Kasumi-1 (cell line): ENCODE measurements at places on chromosomes 5 and 9.

GRCh38 chr9:8401961-8402705 lies 602.6 kb upstream of the DMAC1 start:
- DNase-seq = no peak

DNA sequence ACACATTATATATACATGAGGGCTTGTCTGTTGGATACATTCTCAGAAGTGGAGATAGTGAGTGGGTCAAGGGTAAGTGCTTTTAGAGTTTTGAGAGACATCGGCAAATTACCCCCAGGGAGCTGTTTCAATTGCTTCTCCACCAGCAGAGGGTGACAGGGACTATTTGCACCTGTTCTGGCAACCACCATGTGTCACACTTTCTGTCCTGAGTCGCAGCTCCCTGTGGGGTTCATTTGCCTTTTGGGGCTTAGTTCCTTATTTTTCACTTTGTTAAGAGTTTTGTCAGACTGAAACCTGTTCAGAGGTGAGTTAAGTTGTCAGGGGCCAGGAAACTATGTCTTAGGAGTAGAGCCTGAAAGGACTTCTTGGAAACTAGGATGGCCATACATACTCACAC lies 20.1 kb upstream of the SLC36A1 start:
- DNase-seq = no peak

- DNase-seq = no peak
Observed at GRCh38 chr9:99779277-99779676, 42.4 kb upstream of the NR4A3 start.

GRCh38 chr5:42593591-42593990 lies 163.0 kb upstream of the CCDC152 start:
- DNase-seq = peak; percentile 10

GRCh38 chr5:137714946-137715345 lies 20.9 kb downstream of the KLHL3 start:
- peak; percentile 59 for DNase-seq

DNA sequence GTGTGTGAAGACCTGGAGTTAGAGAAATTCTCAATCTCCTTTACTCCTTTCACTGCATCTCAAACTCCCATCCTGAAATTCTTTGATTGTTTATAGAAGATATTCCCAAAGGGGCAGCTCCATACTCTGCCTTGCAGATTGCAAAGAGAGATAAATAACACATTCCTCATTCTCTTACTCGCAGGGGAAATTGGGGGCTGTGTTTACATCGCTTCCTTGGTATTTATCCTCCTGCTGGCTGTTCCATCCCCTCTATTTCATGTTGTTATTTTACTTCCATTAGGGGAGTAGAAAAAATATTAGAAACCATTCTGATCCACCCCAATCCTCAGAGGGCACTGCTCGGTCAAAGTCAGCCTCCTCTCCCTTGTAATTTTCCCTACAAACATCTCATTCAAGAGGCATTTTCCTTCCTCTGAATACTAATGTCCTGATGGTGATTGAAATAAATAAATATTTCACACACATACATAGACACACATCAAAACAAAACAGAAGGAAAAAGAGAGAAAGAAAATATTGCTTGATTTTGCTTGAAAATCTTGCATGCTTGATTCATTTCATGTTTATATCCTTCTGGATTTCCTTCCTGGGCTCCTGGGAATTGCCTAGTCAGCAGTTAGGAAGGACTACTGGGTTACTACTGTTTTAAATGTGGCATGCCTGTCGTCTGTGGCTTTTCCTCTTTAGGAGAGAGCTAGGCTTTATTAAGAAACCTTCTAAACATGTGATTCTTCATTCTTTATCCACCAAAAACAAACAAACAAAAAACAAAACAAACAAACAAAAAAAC lies 420.1 kb upstream of the PAPPA start:
- DNase-seq = no peak

DNA sequence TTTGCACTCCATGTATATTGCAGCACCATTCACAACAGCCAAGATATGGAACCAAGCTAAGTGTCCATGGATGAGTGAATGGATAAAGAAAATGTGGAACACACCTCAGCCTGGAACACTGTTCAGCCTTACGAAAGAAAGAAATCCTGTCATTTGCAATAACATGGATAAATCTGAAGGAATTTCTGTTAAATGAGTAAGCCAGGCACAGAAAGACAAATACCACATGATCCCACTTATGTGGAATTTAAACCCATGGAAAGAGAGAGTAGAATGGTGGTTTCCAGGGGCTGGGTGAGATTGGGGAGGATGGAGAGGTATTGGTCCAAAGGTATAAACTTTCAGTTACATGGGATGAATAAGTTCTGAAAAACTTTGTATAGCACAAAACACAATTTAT lies 228.9 kb upstream of the CD180 start:
- DNase-seq = no peak

- DNase-seq = no peak
Observed at GRCh38 chr9:77826621-77827020, 178.5 kb upstream of the GNA14 start.

- no peak for DNase-seq
Observed at GRCh38 chr5:123868881-123869280, 356.9 kb downstream of the CSNK1G3 start.

- no peak for DNase-seq
Observed at GRCh38 chr9:33750307-33750838, 45.0 kb upstream of the PRSS3 start.

GRCh38 chr9:132995879-132996278 lies 17.4 kb downstream of the GFI1B start:
- DNase-seq = no peak

- no peak for DNase-seq
Observed at GRCh38 chr5:13179407-13180087, 764.9 kb downstream of the DNAH5 start.

GRCh38 chr9:114697951-114698351 lies 16.0 kb upstream of the TEX48 start:
- DNase-seq = no peak

- no peak for DNase-seq
Observed at GRCh38 chr9:137078701-137079400, 1.5 kb downstream of the UAP1L1 start.

- DNase-seq = no peak
Observed at GRCh38 chr5:124725622-124726258, 20.7 kb downstream of the ZNF608 start.

DNA sequence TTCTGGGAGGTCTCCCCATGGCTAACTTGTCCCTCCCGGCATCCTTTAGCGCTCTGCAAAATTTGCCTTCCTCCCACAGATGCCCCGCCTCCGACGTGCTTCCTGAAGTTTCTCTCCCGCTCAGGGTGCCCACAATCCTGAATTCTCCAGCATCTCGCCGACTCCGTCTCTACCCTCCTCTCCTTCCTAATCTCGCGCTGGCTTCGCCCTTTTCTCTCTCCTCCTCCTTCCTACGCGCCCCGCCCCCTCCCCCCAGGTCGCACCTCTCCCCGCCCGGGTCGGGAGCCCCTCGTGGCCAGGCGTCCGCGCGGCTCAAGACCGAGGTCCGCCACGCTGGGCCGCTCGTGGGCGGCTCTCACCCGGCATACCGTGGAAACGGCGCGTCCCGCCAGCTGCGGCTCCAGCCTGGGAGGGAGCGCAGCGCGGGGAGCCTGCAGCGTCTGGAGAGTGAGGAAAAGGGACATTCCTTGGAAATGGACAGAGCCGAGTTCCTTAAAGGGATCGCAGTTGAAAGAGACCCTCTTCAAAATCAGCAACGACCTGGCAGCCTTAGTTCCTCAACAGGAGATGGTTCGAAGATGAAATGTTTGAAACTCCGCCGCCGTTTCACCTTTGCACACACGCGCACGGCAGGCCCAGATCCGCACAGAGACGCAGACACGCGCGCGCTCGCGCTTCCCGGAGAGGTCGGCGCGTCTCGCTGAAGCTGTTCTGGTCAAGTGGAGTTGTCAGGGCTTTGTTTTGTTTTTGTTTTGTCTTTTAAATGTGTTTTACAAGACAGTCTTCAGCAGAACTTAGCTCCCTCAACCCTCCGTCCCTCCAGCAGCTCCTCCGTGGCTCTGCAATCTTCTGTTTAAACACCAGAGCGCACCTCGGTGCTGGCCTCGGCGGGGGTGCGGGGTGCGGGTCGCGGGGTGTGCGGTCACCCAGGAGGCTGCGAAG lies 5.0 kb upstream of the IRX2 start:
- DNase-seq = no peak

GRCh38 chr5:151810449-151810848 lies 38.7 kb downstream of the G3BP1 start:
- no peak for DNase-seq

DNA sequence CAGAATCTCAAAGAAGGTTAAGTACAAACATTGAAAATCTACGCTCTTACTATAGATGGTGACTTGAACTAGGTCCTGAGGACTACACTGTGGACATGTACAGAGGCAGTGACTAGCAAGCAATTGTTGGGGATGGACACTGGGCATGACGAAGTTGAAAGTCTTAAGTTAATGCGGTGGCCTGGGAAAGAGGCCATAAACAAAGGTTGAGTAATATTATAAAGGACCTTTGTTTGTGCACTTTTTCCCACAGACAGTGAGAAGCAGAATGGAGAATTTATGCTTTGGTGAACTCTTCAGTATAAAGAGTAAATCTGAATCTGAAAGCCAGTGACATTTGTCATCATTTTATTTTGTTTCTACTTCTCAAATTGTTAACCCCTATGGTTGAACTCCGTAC lies 15.3 kb downstream of the ALDH1A1 start:
- no peak for DNase-seq

DNA sequence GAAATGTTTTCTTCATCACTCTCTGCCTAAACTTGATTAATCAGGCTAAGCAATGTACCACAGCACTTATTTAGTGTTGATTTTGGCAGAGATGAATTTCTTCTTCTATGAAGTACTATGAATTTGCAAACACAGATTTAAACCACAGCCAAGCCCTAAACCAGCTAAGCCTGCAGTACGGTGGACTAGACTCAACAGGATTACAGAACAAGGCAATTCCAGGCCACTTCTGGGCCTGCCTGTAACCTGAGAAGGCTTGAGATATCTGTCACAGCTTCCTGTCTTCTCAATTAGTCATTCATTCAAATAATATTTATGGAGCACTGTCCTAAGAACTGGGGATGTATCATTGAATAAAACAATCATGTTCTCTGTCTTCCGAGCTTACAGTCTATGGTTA lies 32.4 kb upstream of the CAST start:
- peak; percentile 21 for DNase-seq

DNA sequence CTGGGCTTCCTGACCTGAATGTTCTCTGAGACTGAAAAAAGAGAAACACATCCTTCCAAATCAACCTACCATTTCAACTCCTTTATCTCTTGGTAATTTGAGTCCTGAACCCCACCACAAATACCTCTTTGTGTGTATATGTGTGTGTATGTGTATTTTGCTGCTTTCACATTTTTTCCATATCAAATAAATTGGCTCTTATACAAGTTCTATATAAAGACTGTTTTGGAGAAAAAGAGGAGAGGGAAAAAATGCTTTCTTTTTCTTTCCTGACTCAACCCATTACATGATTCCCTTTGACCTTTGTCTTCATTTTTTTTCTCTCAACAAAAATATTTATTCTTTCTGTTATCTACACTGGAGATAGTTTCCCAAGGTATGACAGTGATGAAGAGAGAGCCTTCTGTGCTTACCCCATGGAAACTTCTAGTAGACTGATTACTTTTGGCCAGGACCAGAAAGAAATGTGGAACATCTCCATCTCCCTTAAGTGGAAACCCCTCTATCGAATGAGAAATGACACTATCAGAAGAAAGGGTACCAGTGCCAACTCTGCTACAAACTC lies 85.3 kb downstream of the PAPPA start:
- no peak for DNase-seq

DNA sequence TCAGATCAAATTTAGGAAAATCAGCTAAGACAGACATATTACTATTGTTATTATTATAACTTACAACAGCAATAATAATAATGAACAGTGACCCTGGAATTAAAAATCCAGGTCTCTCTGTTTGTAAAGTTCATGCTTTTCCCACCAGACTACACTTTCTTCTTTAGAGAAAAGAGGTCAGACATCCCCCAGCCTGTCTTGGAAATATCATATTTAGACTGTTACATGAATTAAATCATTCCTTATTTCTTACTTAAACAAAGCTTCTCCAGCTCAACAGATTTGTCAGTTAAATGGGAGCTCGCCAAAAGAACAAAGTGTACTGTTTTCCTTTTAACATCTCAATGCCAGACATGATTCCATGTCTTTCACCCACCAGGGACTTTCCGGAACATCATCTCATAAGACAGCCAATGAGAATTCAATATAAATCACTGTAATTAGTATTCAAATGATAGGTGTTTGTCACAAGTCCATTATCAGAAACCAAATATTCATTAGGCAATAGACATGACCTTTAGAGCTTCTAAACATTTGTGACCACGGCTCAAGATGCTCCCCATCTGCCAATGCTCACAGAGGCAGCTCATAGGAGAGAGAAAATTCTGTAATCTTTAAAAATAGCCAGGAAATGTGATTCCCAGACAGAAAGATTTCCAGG lies 351.9 kb downstream of the ENC1 start:
- no peak for DNase-seq

GRCh38 chr5:172488221-172488620 lies 33.9 kb upstream of the SH3PXD2B start:
- DNase-seq = no peak

GRCh38 chr9:131695836-131696460 lies 43.9 kb downstream of the RAPGEF1 start:
- no peak for DNase-seq

DNA sequence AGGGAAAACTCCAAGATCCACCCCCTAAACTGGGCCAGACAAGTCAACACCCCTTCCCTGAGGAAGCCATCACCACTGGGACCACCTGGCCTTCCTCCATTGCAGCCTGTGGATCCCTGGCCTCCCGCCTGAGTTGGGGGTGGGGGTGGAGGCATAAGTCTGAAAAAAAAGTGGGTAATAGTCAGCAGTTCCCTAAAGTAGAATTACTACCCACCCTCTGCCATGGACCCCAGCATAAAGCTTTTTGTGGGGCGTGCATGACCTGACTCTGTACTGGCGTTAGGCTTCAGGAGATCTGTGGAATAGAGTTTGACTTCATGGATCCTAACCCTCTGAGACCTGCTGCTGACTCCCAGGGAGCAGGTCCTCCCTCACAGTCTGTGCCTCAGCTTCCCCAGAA lies 2.0 kb upstream of the CXXC5 start:
- no peak for DNase-seq

DNA sequence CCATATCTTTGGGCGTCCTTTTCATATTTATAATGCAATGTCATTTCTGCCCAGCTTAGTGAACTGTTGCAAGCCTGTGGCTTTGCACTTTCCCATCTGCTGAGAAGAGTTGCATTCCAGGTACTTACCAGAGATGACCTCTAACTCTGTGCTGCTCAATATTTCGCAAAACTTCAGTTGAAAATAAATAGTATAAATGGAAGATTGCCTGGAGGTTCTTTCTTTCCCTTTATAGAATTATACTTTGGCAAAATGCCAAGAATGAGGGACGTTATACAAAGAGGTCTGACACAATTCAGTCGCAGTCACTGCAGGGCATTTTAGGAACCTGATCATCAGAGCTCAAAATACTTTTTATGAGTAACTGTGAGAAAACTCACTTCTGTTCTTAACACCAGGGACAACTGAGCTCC lies 18.9 kb upstream of the VLDLR start:
- no peak for DNase-seq
